ENCODE measurements at places on chromosomes 1 and 21.

DNA sequence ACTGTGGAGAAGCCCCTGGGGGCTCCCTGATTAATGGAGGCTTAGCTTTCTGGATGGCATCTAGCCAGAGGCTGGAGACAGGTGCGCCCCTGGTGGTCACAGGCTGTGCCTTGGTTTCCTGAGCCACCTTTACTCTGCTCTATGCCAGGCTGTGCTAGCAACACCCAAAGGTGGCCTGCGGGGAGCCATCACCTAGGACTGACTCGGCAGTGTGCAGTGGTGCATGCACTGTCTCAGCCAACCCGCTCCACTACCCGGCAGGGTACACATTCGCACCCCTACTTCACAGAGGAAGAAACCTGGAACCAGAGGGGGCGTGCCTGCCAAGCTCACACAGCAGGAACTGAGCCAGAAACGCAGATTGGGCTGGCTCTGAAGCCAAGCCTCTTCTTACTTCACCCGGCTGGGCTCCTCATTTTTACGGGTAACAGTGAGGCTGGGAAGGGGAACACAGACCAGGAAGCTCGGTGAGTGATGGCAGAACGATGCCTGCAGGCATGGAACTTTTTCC is 24.8 kb downstream of the PCSK9 start:
- DNase-seq, result no peak

GRCh38 chr21:16071761-16072160 is 342.0 kb downstream of the USP25 start:
- DNase-seq, result no peak

DNA sequence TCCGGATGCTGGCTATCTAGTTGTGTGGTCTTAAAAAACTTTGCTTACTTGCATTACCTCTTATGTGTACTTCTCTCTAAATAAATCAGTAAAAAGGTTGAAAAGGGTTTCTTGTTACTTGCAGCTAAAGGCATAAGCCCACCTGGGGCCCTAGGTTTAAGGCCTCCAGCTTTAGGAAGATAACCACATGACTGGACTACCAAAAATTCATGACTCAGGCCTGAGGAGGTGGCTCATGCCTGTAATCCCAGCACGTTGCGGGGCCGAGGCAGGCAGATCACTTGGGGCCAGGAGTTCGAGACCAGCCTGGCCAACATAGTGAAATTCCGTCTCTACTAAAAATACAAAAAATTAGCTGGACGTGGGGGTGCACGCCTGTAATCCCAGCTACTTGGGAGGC is 142.9 kb downstream of the APP start:
- no peak for DNase-seq

DNA sequence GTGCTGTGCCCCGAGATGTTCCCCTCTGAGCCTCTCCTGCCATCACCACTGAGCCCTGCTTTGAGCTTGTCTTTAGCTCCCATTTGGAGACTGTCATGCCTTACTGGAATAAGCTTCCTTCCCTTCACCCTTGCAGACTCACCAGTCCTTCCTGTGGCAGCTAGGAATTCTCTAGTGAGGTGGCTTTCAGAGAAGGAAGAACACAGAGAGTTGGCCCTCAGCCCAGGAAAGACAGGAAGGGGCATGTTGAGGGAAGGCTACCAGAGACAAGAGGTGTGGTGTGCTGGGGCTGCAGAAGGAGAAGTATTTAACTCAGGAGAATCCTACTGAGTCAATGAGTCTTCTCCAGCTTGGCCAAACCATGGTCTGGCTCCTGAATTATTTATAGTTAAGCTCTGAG is 76.3 kb downstream of the UCK2 start:
- DNase-seq, result peak; percentile 79

DNA sequence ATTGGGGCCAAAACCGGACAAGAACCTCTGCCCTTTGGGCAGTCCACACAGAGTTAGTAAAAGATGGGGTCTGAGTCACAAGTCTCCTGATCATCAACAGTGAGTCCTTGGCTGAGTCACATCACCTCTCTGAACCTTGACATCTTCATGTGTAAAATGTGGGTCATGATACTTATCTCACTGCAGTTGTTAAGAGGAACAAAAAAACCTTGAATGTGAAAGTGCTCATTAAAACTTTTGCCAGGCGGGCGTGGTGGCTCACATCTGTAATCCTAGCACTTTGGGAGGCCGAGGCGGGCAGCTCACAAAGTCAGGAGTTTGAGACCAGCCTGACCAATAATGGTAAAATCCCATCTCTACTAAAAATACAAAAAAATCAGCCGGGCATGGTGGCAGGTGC is 15.7 kb downstream of the S100A16 start:
- DNase-seq, result no peak

DNA sequence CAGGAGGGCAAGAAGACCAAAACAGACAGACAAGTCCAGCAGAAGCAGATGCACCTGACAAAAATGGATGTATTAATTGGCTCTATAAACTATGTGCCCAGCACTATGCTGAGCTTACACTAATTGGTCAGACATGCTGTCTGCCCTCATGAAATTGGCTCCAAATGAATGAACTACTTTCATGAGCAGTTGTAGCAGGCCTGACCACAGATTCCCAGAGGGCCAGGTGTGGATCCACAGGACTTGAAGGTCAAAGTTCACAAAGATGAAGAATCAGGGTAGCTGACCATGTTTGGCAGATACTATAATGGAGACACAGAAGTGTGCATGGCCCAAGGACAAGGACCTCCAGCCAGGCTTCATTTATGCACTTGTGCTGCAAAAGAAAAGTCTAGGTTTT is 14.5 kb downstream of the SLAMF7 start:
- DNase-seq, result no peak

Measured in keratinocyte (primary cell).